ENCODE measurements at places on chromosomes 3 and 15.

DNA sequence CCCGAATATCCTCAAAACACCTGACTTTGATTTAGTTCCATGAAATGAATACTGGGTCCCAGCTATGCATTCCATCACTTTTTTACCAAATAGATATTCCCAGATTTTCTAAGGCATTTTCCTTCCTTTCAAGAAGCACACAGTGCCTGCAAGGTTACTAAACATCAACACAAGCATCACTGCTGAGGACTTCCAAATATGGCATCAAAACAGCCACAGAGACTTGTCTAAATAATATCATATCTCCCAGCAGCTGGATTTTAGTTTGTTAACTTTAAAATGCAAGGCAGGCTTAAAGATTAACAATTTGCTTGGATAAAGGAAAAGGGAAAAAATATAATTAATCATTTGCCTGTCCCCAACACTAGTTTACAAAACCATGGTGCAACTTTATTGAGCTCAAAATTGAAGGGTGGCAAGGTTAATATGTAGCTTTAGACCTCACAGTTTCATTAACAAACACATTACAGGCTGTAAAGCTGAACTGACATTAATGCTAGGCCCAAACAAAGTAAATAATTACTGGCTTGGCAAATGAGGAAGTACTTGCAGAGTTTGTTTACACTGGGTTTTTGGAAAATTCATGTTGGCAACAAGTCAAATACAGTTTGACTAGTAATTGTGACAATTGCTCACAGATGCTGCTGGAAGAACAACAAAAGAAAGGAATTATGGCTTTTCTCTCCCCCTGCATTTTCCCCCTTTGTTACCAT is 401.7 kb upstream of the CDIN1 start:
- DNase-seq = no peak

DNA sequence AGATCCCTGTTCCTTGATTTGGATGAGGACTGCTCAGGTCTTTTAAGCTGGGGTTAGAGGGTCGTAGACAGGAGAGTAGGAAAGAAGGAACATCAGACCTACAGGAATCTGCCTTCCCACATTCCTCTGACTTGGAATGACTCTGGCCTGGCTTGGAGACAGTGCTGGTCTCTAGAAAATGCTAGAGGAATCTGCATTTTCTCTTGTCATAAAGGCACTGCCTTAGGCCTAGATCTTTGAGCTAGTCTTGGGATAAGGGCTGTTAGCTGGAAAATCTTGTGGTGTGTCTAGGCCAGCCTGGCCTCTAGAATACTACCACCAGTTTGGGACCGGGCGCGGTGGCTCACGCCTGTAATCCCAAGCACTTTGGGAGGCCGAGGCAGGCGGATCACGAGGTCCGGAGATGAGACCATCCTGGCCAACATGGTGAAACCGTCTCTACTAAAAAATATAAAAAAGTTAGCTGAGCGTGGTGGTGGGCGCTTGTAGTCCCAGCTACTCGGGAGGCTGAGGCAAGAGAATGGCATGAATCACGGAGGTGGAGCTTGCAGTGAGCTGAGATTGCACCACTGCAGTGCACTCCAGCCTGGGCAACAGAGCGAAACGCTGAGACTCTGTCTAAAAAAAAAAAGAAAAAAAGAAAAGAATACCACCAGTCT is 17.3 kb upstream of the BSN start:
- DNase-seq = no peak

DNA sequence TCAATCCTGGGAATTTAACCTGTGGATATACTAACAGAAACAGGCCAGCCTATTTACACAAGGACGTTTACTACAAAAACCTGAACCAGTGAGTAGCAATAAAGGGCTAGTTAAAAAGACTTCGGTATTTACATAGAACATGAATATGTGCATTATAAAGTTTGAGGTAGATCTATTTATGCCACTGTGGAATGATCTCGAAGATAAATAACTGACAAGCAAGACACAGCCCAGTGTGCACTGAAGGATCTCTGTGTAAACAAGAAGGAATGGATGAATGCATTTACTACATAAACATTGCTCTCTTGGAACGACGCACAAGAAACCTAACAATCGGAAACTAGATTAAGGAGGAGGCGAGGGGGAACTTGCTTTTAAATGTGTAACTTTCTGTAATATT is 132.0 kb upstream of the NSMCE3 start:
- no peak for DNase-seq

- no peak for DNase-seq
Observed at GRCh38 chr15:76669521-76670207, 235.5 kb downstream of the SCAPER start.

DNA sequence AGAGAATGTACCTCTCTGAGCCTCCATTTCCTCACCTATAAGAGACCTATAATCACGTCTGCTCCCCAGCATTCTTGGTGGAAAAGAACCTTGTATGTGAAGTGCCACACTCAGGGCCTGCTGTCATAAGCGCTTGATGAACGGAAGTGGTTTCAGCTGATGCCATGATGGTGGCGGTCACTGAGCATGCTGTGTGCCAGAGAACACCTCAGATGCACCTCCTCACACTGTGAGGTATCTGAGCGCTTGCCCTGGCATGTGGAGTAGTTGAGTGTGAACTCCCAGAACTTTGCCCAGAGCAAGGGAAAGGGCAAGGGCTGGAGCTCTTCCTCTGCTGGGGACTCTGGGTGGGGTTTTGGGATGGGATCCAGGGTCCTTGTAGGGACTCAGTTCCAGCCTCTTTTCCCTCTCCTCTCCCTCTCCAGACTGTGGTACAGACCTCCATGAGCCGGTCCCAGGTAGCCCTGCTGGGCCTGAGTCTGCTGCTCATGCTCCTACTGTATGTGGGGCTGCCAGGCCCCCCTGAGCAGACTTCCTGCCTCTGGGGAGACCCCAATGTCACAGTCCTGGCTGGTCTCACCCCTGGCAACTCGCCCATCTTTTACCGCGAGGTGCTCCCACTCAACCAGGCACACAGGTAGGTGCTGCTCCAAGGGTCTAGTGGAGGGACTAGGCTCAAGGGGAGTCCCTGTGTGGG is 2.7 kb downstream of the ABHD14A start:
- DNase-seq = no peak

DNA sequence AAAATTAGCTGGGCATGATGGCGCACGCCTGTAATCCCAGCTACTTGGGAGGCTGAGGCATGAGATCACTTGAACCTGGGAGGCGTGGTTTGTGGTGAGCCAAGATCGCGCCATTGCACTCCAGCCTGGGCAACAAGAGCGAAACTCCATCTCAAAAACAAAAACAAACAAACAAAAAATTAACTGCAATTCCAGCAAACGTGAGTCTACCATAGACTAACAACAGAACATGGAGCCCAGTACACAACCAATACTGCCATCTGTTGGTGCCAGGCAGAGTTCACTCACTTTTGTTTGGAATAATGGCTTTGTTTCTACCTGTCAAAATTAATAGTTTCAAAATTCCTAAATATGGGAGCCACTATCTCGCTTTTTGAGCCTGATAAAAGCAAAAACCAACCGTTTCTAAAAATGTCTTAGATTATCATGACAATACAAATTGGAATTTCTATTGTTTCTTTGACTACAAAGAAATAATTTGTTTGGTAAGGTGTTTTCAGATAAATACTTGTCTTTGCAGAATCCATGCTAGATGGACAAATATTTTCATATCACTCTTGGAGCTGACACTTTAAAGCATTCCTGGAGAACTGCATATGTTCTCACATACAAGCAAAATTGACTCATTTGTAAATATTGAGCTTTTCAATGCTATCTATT is 45.0 kb downstream of the GPR176 start:
- DNase-seq = no peak

GRCh38 chr15:74302821-74303359 is 64.6 kb downstream of the CYP11A1 start:
- peak; percentile 18 for DNase-seq

GRCh38 chr15:74264081-74264501 is 28.0 kb downstream of the CCDC33 start:
- no peak for DNase-seq

- no peak for DNase-seq
Observed at GRCh38 chr3:127535901-127536829, 54.4 kb downstream of the TPRA1 start.

DNA sequence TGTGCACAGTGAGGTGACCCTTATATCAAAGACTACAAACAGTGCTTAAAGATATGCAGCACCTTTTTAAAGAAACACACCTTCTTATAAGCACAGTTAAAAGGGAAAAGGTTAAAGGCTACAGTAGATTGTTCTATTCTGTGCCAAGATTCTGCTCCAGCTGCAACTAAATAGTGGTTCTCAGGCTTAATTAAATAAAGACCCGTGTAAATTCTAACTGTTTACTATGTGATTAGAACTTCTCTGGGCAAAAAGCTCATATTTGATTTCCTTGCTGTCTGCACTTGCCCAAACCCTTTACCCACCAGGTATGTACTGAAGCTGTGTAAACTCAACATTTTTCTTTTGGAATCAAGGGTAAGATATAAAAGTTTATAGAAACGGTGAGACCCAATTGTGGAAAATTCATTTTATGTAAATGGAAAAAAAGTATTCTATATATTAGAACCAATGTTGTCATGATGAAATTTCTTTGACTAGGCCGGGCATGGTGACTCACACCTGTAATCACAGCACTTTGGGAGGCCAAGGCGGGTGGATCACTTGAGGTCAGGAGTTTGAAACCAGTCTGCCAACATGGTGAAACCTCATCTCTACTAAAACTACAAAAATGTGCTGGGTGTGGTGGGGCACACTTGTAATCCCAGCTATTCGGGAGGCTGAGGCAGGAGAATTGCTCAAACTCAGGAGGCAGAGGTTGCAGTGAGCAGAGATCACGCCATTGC is 230.6 kb downstream of the MECOM start:
- no peak for DNase-seq
